ENCODE measurements at places on chromosomes 3 and 15. TPM values are rescaled to one million over a fixed set of nuclear protein-coding genes. Genes with fewer than 3 reads are reported as not detected.

- DNase-seq: no peak
- H3K36me3 ChIP-seq: no peaks in the 10 kb centered on the region
- H3K27ac ChIP-seq: no peak overlapping the region
- peaks cover 3% of the 10 kb centered on the region for H3K27me3 ChIP-seq
Observed at GRCh38 chr15:37636736-37637135, 297.7 kb upstream of the TMCO5A start.

DNA sequence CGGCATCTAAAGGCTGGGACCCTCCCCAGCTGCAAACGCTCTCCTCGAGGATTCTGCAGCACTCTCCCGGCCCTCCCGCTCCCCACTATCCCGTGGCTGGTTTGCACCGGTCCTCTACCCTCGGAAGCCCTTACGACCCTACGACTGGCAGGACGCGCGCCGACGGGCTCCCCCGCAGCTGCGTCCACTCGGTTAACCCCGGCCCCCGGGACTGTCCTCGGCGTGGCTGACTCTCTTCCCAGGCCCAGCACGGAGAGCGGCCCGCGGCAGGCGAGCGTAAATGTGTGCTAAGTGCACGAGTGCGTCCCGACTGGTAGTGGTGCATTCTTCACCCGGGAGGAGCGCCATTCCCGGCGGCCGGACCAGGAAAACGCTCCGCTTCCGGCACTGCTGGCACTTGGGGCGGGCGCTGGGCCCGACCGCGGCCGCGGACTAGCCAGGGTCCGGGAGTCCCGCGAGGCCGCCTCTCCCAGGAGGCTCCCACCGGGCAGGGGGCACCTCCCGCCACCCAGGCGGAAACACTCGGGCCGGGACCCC lies 508 bp downstream of the GORASP1 start:
- peak overlapping the region; percentile 91 for H3K27ac ChIP-seq
- H3K4me1 ChIP-seq: peaks cover 24% of the 10 kb centered on the region
- H3K4me3 ChIP-seq: peak overlapping the region; percentile 55
- H3K27me3 ChIP-seq: no peaks in the 10 kb centered on the region

GRCh38 chr3:135917076-135917475 lies 48.5 kb upstream of the PPP2R3A start:
- H3K27me3 ChIP-seq: no peaks in the 10 kb centered on the region
- no peak overlapping the region for H3K4me3 ChIP-seq
- no peak overlapping the region for H3K27ac ChIP-seq
- DNase-seq: no peak
- no peaks in the 10 kb centered on the region for H3K36me3 ChIP-seq

GRCh38 chr3:181561139-181562031 lies 150.3 kb upstream of the SOX2 start:
- no peak for DNase-seq
- H3K4me1 ChIP-seq: no peaks in the 10 kb centered on the region
- H3K27ac ChIP-seq: no peak overlapping the region
- H3K27me3 ChIP-seq: no peaks in the 10 kb centered on the region
- H3K4me3 ChIP-seq: no peak overlapping the region

- H3K36me3 ChIP-seq: no peaks in the 10 kb centered on the region
- peak overlapping the region; percentile 19 for H3K27ac ChIP-seq
- no peak overlapping the region for H3K4me3 ChIP-seq
- no peaks in the 10 kb centered on the region for H3K27me3 ChIP-seq
Observed at GRCh38 chr3:65729973-65730372, 308.7 kb downstream of the MAGI1 start.

- peaks cover 11% of the 10 kb centered on the region for H3K4me1 ChIP-seq
- DNase-seq: no peak
- no peaks in the 10 kb centered on the region for H3K36me3 ChIP-seq
- H3K27me3 ChIP-seq: no peaks in the 10 kb centered on the region
Observed at GRCh38 chr3:46954178-46954577, 22.4 kb downstream of the CCDC12 start.

- H3K36me3 ChIP-seq: peaks cover under 1% of the 10 kb centered on the region
- H3K27ac ChIP-seq: peak overlapping the region; percentile 13
- no peak for DNase-seq
- peaks cover 20% of the 10 kb centered on the region for H3K4me1 ChIP-seq
Observed at GRCh38 chr15:90095521-90095959, 6.7 kb downstream of the IDH2 start.

DNA sequence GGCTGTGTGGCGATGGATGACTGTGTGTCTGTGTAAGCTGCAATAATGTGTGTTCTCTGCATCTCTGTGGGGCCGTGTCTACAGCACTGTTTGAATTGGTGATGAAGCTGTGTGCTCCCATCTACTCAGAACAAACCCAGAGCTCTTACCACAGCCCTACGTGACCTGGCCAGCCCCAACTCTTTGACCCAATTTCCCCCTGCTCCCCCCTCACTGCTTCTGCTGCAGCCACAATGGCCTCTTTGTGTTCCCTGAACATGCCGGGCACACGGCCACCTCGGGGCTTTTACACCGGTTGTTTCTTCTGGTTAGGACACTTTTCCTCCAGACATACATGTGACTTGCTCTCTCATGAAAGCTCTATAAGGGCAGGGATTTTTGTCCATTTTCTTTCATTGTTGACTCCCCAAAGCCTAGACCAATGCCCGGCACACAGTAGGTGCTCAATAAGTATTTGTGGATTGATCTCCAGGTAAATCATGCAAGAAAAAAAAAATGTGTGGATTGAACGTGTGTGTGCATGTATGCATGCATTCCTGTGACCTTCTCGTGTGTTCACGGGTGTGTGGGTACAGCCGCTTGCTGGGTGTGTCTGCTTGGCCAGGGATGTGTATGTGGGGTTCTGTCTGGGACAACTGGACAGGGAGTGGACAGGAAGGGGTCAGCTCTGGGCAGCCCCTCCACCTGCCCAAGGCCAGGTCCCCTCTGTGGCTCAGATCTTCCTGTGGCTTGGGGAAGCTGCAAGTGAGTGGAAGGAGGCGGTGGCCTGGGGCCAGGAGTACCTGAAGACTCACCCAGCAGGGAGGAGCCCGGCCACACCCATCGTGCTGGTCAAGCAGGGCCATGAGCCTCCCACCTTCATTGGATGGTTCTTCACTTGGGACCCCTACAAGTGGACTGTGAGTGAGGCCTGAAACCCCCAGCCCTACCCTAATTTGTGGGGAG lies 14.8 kb downstream of the VILL start:
- H3K36me3 ChIP-seq: peaks cover 4% of the 10 kb centered on the region
- H3K27me3 ChIP-seq: no peaks in the 10 kb centered on the region
- no peak overlapping the region for H3K4me3 ChIP-seq
- peaks cover 2% of the 10 kb centered on the region for H3K4me1 ChIP-seq
- H3K27ac ChIP-seq: no peak overlapping the region

DNA sequence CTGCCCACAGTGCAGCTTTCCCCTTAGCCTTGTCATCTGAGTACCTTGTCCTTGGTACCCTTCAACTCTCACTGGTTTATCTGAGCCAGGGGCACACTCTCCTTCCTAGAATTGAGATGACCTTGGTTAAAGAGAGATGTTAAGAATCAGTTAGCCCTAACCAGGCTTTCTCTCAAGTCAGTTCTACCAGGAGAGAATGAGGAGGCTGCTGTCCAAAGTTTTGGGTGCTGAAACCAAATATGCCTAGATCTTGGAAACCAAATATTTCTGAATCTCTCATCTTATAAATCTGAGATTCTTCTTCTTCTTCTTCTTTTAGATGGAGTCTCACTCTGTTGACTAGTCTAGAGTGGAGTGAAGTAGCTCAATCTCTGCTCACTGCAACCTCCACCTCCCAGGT lies 12.0 kb upstream of the CTXND1 start:
- H3K27ac ChIP-seq: no peak overlapping the region
- no peak for DNase-seq
- H3K36me3 ChIP-seq: no peaks in the 10 kb centered on the region
- H3K4me1 ChIP-seq: peaks cover 13% of the 10 kb centered on the region

GRCh38 chr3:195093731-195094130 lies 177.2 kb downstream of the XXYLT1 start:
- no peaks in the 10 kb centered on the region for H3K36me3 ChIP-seq
- H3K4me3 ChIP-seq: no peak overlapping the region
- H3K27ac ChIP-seq: no peak overlapping the region
- no peak for DNase-seq

DNA sequence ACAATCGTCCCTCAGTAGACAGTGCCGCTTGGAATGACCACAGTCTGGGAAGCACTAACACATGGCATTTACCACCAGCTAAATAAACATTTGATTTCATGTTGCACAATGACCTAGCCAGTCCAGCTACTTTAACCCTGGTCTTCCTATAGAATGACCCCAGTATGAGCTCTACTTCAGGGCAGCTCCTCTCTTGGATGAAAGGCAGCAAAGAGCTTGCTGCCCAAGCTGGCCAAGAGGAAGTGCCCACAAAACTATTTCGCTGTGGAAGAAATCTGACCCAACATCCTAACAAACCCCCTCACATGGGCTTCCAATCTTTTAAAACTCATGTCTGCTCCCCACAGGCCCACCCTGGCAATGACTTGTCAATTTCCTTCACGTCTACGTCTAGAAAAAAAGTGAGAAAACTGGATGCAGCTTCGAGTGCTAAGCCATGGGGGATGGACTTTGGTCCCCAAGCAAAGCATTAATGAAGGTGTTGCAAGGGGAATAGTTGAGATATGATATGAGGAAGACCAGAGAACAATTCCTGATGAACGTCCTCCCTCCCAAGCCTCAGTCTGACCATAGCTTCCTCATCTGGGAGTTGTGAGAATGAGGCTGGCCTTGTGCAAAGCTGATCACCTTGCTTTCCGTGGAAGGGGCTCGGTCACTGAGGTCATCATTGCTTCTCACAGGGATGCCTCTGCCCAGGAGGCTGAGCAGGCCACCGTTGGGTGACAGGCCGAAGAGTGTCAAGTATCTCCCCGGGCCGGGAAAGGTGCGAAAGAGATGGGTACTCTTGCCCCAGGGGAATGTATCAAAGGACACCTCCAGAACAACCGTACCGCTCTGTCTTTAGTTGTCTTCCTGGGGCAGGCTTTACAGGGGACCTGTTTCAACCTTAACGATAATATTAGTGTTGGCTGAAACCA lies 964 bp downstream of the SLC25A20 start:
- peak overlapping the region; percentile 89 for H3K4me3 ChIP-seq
- peak overlapping the region; percentile 80 for H3K27ac ChIP-seq
- no peak for DNase-seq
- H3K4me1 ChIP-seq: peaks cover 28% of the 10 kb centered on the region

- no peaks in the 10 kb centered on the region for H3K27me3 ChIP-seq
- no peak overlapping the region for H3K4me3 ChIP-seq
- no peak overlapping the region for H3K27ac ChIP-seq
Observed at GRCh38 chr3:186237915-186238314, 124.1 kb downstream of the DGKG start.

- H3K4me1 ChIP-seq: no peaks in the 10 kb centered on the region
- no peaks in the 10 kb centered on the region for H3K27me3 ChIP-seq
- peaks cover 29% of the 10 kb centered on the region for H3K36me3 ChIP-seq
- H3K27ac ChIP-seq: no peak overlapping the region
- no peak overlapping the region for H3K4me3 ChIP-seq
Observed at GRCh38 chr3:94099311-94099710, 36.5 kb downstream of the NSUN3 start.

DNA sequence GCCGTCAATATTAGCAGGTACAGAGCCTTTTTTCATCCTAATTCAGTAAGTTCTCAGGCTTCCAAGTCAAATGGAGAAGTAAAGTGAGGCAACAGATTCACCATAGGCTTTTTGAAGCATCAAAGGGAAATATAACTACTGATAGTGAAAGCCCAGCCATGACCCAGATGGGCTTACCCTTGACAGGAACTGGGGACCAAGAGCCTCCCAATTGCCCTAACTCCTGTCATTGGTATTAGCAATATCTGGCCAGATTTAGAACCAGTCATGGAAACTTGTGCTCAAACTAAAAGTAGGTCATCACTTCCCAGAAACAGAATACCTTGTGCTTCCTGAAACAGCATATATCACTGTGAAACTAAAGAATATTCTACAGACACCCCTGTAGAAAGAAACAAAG lies 33.0 kb downstream of the NME9 start:
- no peak overlapping the region for H3K4me3 ChIP-seq
- no peaks in the 10 kb centered on the region for H3K27me3 ChIP-seq
- DNase-seq: no peak
- H3K36me3 ChIP-seq: peaks cover 30% of the 10 kb centered on the region
- H3K4me1 ChIP-seq: no peaks in the 10 kb centered on the region

DNA sequence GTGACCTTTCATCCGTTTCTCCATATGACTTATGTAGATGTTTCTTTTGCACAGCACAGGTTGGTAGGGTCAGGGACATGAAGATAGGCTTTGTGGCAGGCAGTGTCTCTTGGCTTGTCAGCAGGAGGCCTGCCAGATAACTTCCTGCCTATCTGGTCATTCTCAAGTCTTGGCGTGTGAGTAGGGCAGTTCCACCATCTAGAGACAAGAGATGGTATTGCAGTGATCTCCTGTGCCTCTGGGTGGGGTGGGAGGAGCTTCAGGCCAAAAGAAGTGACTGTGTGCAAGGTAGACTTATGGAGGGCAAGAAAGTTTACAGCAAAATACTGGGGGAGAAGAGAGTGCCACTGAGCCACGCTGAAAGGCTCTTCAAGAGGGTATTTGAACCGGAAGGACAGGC lies 11.0 kb downstream of the TEX264 start:
- H3K36me3 ChIP-seq: peaks cover 2% of the 10 kb centered on the region
- DNase-seq: peak; percentile 72
- no peak overlapping the region for H3K27ac ChIP-seq
- H3K4me3 ChIP-seq: no peak overlapping the region

DNA sequence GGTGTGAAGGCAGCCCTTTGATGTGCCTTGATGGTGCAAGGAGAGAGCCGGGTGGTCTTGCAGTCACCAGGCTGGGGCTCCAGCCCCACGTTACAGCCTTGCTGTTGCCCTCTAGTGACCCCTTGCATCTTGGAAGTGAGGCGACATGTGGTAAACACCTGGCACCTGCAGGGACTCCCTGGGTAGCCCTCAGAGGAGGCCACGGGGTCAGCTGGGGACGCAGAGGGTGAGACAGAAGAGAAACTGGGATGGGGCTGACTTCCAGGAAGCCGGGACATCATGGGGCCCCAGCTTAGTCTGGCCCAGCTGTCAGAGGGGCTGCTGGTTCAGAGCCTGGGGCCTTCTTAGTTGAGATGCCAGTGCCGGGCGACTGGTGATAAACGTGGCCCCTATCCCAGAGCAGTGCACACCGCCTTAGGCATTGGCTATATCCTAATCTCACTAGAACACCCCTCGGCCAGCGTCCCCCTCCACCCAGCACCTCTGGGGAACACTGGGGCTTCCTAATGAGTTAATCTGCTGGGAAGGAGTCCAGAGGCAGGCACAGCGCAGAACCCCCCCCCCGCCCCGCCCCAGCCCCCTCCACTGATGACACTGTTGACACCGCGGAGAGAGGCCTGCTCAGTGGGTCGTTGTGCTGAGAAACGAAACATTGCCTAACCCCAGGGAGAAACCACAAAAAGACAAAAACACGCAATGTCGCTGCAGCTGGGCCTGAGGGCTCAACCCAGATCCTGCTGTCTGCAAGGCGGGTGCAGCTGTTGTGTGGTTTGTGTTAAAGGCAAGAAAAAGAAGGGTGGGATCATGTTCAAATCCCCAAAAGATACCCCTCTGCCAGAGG lies 60.5 kb upstream of the KLF13 start:
- H3K27me3 ChIP-seq: no peaks in the 10 kb centered on the region
- H3K27ac ChIP-seq: peak overlapping the region; percentile 89
- DNase-seq: peak; percentile 88

Gene NOX5
- total RNA-seq: under 0.01 TPM

Gene C3orf52
- total RNA-seq: 1.8 TPM

Gene POPDC2
- 1.1 TPM for total RNA-seq

All from liver (tissue), 10 donors.